ENCODE measurements at places on chromosomes 3 and 15.

DNA sequence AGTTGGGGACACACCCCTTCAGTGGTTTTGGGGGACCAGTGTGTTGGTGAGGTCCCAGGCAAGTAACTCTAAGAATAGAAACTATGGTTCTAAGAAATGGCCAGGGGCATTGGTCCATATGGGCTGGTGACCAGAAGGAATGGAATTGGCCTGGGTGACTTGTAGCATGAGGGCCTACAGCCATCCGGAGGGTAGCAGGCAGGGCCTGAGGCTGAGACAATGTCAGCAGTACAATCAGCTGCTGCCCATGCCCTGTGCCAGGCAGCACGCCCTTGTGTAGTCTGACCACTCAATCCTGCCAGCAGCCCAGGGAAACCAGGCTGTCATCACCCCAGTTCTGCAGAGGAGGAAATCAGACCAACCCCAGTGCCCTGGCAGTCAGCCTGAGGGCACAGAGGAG lies 100.6 kb downstream of the DNAJB8 start:
- no peak for DNase-seq

- DNase-seq, result no peak
Measured at GRCh38 chr3:127780536-127781400, 41.5 kb downstream of the MGLL start.

- no peak for DNase-seq
Measured at GRCh38 chr3:58384381-58385090, 49.1 kb downstream of the PDHB start.

- no peak for DNase-seq
Measured at GRCh38 chr15:75348034-75348561, 1.3 kb downstream of the NEIL1 start.

DNA sequence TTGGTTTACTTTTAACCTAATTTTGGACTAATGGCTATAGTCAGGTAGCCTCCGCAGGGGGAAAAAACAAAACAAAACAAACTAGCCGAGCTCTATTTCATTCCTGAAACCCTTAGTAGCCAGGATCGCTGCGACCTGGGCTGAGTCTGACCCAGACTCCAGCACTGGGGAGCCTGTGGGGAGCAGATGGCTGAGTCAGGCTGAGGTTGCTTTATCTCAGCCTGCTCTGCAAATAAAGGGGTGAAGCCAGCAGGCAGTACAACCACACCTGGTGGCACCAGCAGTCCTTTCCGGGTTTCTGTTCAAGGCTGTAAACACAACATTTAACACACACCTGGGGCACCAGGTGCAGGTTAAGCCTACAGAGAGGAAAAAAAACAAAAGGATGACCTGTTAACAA lies 27.3 kb downstream of the ABHD2 start:
- no peak for DNase-seq

DNA sequence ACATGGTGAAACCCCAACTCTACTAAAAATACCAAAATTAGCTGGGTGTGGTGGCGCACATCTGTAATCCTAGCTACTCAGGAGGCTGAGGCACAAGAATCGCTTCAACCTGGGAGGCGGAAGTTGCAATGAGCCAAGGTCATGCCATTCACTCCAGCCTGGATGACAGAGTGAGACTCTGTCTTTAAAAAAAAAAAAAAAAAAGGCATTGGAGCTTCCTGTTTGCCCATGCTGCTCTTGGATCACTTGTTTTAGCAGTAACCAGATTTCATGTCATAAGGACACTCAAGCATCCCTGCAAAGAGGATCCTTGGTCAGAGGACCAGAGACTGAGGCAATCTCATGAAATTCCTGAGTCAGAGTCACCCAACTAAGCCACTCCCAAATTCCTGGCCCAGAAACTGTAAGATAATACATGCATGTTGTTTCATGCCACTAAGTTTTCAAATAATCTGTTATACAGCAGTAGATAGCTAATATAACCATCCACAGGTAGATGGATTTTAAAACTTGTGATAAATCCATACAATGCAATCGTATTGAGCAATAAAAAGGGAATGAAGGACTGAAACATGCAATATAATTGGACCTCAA lies 82.0 kb upstream of the XXYLT1 start:
- DNase-seq, result peak; percentile 18

GRCh38 chr15:49904296-49904695 lies 214.7 kb downstream of the ATP8B4 start:
- DNase-seq, result no peak

DNA sequence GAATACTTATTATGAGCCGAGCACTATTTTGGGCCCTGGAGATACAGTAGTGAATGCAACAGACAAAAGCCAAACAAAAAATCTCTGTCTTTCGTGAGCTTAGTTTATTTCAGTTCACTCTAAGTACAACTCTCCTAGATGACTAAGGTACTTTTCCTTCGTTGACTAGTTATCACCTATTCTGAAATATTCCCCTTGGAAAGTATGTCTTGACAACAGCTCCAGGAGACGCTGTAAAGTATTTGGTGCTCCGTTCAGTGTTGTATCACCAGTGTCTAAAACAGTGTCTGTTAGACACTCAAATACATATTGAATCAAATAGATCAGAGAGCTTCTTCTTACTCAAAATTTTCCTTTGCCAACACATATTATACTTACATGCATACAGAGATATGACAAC lies 119.6 kb downstream of the TFDP2 start:
- DNase-seq, result no peak

- DNase-seq, result no peak
Measured at GRCh38 chr3:61627768-61628185, 66.4 kb downstream of the PTPRG start.

DNA sequence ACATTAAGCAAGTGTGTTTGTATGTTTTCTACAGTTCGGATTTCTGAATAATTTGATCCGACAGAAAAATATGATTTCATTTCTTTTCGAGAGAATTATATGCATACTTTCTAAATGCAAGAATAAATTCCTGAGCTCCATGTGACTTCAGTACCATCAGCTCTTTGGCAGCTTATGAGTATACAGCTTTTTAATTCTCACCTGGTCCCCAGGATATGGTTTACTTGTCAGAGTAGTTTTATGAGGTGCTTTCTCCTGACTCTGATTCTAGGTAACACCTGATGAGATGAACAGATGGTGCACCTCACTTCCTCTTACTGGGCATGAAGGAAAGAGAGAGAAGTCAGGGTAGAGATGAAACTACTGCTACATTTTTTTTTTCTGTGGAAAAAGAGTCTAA lies 3.1 kb downstream of the HGD start:
- no peak for DNase-seq

- DNase-seq, result no peak
Measured at GRCh38 chr3:77142578-77142977, 102.7 kb downstream of the ROBO2 start.

- DNase-seq, result no peak
Measured at GRCh38 chr3:147656023-147656422, 246.9 kb downstream of the ZIC1 start.

GRCh38 chr3:183381179-183381578 lies 47.2 kb downstream of the MCF2L2 start:
- DNase-seq, result no peak

- no peak for DNase-seq
Measured at GRCh38 chr3:76656531-76657070, 383.3 kb upstream of the ROBO2 start.

DNA sequence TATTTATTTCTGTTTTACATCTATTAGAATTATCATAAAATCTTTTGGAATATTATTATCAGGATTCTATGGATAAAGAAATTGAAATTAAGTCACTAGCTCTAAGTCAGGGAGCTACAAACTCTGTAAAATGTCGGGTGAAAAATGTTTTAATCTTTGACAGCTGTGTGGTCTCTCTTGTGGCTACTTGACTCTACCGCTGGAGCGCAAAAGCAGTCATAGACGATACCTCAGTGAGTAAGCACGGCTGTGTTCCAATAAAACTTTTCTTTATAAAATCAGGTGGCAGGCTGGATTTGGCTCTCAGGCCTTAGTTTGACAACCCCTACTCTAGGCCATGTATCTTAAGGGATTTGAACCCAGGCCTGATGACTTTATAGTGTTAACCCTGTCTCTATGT lies 88.5 kb upstream of the PFN2 start:
- no peak for DNase-seq

DNA sequence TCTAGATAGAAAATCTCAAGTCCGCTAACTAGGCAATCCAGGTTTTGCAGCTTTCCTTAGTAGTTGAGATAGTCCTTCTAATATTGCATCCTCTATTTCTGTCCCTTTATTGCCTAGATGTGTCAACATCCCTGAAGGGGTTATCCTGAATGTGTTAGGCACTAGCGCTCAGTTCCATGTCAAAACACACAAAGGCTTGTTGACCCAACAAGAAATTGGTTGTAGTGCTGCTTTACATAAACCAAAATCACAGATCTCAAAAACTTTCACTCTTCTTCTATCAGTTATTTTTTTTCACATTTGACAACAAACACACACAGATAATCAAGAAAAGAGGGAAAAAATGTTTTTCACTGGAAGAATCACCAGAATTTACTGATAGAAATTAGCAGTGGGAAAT lies 51.4 kb upstream of the SOX2 start:
- DNase-seq, result no peak

DNA sequence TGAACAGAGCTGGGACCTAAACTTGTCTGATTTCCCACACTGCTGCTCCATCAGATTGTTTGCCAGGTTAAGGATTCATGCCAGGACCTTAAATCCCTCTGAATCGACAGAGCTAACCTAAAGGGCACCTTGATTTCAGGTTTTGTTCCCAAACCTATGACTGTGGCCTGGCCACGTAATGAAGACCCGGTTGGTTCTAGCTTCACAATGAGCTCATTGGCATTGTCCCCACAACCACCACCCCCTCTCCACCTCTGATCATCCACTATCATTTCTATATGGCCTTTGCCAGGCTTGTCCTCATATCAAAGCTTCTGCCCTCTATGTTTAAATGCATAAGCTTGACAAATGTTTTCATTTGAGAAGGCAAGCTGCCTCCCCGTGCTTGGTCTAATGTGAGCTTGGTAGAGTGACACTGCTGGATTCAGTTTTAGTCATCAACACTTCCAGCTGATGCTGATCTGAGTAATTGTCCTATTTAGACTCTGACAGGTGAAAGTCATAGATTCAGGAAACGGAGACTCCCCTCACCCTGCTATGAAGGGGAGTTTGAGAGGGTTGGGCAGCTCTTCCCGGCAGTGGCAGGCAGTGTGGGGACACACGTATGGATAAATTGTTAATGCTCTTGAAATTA lies 407.1 kb upstream of the CFAP20DC start:
- no peak for DNase-seq

DNA sequence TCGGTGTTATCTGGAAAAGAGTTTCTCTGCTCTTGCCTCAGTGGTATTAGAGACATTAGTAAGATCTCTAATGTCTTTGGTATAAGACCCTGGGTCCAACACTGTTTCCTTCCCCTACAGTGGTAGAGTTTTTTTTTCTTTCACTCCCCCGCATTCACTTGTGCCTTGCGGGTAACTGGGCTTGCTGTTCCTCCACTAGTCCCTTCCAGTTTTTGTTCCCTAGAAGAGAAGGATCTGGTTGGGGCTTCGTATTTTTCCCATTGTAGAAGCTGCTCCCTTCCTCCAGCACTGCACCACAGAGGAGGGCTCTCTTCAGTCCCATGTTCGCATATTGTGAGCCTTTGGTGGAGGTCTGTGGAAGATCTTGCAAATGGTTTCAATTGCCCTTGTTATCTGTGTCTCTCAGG lies 13.7 kb downstream of the CTDSPL2 start:
- DNase-seq, result no peak

GRCh38 chr15:91520850-91521249 lies 332.7 kb upstream of the SLCO3A1 start:
- DNase-seq, result no peak

GRCh38 chr3:184259396-184259877 lies 1.9 kb downstream of the CAMK2N2 start:
- no peak for DNase-seq

DNA sequence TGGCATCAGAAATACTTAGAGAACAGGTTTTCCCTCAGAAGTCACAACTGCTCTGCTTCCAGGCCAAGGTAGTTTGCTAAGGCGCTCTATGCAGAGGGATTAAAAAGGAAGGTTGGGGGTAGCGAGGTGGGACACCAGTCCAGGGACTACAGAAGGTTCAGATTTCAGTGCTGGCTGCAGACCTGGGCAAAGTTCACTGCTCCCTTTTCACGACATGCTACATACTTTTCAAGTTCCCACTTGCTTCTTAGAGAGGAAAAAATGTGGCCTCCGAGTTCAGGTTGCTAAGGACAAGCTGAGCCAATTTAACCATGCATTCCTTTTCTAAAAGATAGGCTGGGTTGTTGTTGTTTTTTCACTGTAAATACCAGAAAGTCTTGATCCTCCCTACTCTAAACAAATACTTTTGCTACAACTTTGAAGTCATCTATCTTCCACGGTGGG lies 158.6 kb upstream of the NR2F2 start:
- DNase-seq, result no peak

DNA sequence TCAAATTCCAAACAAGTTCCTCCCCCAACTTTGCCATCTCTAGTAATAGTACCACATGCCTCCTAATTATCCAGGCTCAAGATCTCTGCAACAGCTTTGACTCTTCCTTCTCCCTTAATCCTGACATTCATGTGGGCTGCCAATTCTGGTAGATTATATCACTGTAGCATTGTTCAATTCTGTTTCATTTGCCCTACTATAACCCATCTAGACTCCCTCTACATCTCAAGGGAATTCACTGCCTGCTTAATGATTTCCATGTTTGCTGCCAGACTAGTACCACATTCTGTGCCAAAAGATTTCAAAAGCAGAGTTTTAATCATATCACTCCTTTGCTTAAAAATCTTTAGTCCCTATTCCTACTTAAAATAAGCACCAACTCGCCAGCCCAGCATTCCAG lies 34.6 kb upstream of the PPIB start:
- DNase-seq, result no peak

- peak; percentile 53 for DNase-seq
Measured at GRCh38 chr15:61155741-61156700, 73.1 kb downstream of the RORA start.

- DNase-seq, result no peak
Measured at GRCh38 chr3:188901671-188902287, 270.0 kb upstream of the TPRG1 start.

DNA sequence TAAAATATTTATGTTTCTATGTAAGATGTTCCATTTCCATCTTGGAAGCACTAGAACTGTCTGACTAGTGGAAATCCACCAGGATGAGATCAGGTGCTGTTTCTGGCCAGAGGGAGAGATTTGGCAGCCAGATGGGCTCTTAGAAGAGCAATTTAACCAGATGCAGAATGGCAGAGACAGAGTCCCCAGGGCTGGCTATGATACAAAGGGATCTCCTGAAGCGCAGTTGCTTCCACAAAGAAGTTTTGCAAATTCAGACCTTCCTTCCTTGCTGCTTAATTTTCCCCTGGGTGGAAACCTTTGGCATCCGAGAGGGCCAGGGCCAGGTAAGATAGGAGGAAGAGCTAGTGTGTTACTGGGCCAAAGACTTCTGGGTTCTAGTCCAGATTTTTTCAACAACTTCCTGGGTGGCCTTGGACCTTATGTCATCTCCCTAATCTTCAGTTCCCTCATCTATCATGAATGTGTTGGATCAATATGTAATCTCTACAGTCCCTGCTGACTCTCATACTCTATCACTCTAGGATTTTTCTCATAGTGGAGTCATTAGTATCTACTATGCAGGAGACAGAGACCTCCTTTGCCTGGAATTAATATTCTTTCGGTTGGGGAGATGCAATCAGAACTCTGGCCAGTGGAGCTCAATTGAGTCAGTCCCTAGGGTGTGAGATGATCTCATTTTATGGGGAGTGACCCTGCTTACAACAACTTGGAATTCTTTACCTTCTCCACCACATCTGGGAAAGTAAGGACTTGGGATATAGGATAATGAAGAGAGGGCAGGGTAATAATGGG lies 41.1 kb upstream of the NDUFB4 start:
- DNase-seq, result no peak

- no peak for DNase-seq
Measured at GRCh38 chr3:114307222-114307830, 13.5 kb downstream of the TIGIT start.

All from SK-N-MC (cell line).